ENCODE measurements at places on chromosomes 6 and 20.

DNA sequence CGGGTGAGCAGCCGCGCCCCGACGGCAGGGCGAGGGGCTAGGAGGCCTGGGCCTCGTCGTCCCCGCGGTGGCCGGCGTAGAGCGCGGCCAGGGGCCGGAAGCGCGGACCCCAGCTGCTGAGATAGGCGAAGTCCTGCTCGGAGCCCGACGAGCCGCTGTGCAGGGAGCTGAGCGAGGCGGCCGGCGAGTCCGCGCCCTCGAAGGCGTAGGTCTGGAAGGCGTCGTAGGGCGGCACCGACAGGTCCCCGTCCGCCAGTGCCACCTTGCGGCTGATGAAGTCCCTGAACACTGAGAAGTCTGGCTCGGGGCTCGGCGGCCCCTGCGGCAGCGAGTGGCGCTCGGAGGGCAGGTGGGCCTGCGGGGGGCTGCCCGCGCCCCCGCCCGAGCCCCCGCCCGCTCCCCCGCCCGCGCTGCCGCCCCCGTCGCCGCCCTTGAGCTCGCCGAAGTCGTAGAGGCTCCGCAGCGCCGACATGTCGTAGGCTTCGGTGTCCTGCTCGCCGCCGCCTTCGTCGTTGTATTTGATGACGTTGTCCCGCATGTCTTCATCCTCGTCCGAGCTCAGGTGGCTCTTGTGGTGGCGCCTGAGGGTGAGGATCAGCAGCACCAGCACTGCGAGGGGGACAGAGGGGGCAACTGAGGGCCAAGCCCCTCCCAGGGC is 56.5 kb downstream of the CD40 start:
- peak; percentile 84 for DNase-seq

- no peak for DNase-seq
Observed at GRCh38 chr20:46621492-46621891, 29.8 kb downstream of the SLC13A3 start.

DNA sequence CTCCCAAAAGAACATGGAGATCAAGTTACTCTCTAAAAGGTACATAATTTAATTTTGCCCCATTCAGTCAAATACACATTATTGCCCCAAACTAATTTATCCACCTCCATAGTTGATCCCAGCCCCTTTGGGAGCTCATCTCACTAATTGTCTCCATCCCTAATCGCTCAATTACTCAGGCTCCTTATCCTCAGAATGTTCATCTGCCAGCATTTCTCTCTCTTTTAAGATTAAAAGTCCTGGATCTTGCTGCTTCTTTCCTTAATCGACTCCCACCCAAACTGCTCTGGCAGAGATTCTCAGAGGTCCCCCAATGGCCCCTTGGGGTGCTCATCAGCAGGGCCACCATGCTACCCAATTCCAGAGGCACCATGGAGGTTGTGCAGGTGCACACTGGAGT is 18.4 kb upstream of the NNAT start:
- no peak for DNase-seq

DNA sequence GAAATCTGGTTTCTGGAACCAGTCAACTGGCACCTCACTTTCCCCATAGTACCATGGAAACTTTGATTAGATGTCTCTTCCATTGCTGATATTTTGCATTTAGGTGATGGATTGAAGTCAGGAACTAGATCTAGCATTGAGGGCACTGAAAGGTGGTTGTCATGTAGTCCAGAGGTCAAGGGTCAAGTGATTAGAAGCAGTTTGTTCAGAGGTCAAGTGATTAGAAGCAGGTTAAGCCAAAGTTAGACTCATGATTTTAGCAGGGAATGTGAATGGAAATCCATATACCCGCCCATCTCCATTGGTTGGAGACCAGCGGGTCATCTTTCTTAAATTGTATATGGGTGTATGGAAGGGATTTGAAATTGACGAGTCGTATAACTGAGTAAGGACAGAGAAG is 51.2 kb downstream of the CBFA2T2 start:
- DNase-seq = no peak

DNA sequence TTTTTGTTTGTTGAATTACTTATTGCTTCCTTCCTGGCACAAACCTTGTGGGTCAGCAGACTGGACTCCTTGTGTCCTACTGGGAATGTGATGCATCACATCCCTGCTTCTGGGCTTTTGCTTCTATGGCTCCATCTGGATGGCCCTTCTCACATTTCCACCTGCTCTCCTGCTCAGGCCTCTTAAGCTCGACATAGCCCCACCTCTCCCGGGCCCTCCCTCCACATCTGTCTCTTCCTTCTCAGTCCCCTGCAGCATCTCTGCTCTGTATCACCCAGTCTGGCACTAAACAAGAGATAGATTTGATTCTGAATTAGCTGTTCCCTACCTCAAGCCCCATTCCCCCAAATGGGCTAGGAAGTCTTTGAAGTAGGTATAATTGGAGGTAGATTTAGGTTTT is 356.8 kb downstream of the DHX35 start:
- DNase-seq = no peak

- no peak for DNase-seq
Observed at GRCh38 chr6:167791780-167792478, 34.8 kb upstream of the AFDN start.
